CD8-positive, alpha-beta memory T cell (primary cell): ENCODE measurements at places on chromosomes 7 and 10. TPM values are rescaled to one million over a fixed set of nuclear protein-coding genes. Genes with fewer than 3 reads are reported as not detected.

Gene INHBA
- not detected for total RNA-seq

Gene NME8
- total RNA-seq: not detected

Gene HECW1
- total RNA-seq: not detected

Gene UCMA
- total RNA-seq: not detected

Gene HOXA9
- not detected for total RNA-seq

Gene C7orf33
- not detected for total RNA-seq

Gene STK31
- 0.07 TPM for total RNA-seq

Gene TSPAN33
- total RNA-seq: 23.6 TPM

Gene SCRN1
- total RNA-seq: 3.5 TPM

DNA sequence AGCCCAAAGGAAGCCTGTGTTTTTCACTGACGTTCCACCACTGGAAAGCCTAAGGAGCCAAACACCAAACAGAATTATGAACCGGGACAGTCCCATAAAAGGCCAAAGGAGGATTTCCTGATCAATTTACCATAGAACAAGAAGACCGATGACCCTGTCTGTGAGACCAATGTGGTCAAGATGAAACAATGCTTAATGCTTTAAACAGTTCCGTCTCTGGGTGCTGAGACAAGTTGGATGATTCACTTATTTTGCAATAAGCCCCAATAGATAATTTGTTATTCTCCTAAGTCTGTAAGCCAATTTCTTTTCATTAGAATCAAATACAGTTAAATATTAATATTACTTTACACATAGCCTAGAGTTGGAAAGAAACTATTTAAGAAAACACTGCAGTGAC lies 134.9 kb downstream of the MICU1 start:
- no peak overlapping the region for H3K4me3 ChIP-seq
- H3K27ac ChIP-seq: no peak overlapping the region
- no peak for DNase-seq
- no peaks in the 10 kb centered on the region for H3K4me1 ChIP-seq

- H3K27me3 ChIP-seq: no peaks in the 10 kb centered on the region
- no peaks in the 10 kb centered on the region for H3K4me1 ChIP-seq
- no peak for DNase-seq
- H3K27ac ChIP-seq: no peak overlapping the region
- H3K4me3 ChIP-seq: no peak overlapping the region
These were observed 101.5 kb upstream of the TAS2R16 start for GRCh38 chr7:123096976-123097375.

DNA sequence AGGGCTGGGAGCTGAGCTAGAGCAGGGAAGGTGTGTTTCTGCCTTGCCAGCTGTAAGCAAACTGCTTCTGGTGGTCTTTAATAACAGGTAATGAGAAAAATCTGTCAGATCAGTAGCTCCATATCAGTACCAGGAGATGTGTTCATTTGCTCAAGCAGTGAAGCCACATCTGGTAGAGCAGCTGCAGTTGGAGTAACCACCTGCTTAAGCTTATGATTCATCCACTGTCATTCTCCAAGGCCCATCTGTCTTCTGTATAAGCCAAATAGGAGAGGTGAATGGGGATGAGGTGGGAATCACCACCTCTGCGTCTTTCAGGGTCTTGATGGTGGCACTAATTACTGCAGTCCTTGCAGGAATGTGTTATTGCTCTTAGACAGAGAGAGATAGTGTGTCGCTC lies 18.4 kb upstream of the COBL start:
- no peak for DNase-seq
- H3K36me3 ChIP-seq: no peaks in the 10 kb centered on the region
- no peaks in the 10 kb centered on the region for H3K4me1 ChIP-seq

GRCh38 chr10:31128536-31128935 lies 96.9 kb upstream of the ZNF438 start:
- peaks cover 6% of the 10 kb centered on the region for H3K4me1 ChIP-seq
- no peak overlapping the region for H3K4me3 ChIP-seq
- no peaks in the 10 kb centered on the region for H3K36me3 ChIP-seq
- no peak for DNase-seq
- H3K27ac ChIP-seq: no peak overlapping the region

- no peak for DNase-seq
- H3K27me3 ChIP-seq: no peaks in the 10 kb centered on the region
- H3K36me3 ChIP-seq: no peaks in the 10 kb centered on the region
- no peaks in the 10 kb centered on the region for H3K4me1 ChIP-seq
- H3K4me3 ChIP-seq: no peak overlapping the region
These were observed 52.8 kb downstream of the ASB13 start for GRCh38 chr10:5613481-5614154.

DNA sequence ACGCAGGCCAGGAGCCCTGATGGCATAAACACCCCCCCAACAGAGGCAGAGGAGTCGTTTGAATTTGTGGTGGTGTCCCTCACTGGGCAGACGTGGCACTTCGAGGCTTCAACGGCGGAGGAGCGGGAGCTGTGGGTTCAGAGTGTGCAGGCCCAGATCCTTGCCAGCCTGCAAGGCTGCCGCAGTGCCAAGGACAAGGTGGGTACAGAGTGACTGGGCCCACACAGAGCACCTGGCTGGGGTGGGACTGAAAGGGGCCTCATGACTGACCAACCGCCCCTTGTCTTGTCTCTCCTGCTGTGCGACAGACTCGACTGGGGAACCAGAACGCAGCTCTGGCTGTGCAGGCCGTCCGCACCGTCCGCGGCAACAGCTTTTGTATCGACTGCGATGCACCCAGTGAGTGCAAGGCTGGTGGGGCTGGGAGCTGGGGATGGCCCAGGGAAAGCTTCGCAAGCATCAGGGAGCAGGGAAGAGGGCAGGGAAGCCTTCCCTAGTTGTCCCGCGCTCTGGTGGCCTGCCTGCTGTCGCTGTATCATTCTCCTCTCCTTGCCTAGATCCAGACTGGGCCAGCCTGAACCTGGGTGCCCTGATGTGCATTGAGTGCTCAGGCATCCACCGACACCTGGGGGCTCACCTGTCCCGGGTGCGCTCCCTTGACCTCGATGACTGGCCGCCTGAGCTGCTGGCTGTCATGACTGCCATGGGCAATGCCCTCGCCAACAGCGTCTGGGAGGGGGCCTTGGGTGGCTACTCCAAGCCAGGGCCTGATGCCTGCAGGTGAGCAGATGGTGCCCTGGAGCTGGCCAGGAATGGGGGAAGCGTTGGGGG lies 25.4 kb downstream of the GBX1 start:
- H3K36me3 ChIP-seq: no peaks in the 10 kb centered on the region
- H3K27ac ChIP-seq: no peak overlapping the region
- no peaks in the 10 kb centered on the region for H3K4me1 ChIP-seq
- no peak for DNase-seq
- no peak overlapping the region for H3K4me3 ChIP-seq

DNA sequence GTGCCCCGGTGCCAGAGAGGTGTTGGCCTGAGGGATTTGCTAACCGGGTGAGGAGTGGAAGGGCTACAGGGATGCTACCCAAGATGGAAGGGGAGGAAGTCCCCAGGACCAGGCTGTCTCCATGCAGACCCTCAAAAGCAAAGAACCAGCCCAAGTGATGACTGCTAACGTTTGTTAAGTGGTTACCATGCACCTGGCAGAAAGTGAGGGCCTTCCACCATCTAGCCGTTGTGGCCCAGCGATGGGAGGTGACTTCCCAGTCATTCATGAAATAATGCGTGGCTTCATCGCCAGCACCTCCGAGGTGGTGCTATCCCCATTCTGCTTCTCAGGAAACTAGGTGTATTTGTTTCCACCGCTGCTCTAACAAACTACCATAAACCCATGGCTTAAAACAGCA lies 86.8 kb upstream of the LANCL2 start:
- H3K27ac ChIP-seq: no peak overlapping the region
- H3K4me3 ChIP-seq: no peak overlapping the region
- no peaks in the 10 kb centered on the region for H3K27me3 ChIP-seq

- no peaks in the 10 kb centered on the region for H3K4me1 ChIP-seq
- H3K4me3 ChIP-seq: no peak overlapping the region
- DNase-seq: no peak
- no peaks in the 10 kb centered on the region for H3K36me3 ChIP-seq
- no peaks in the 10 kb centered on the region for H3K27me3 ChIP-seq
These were observed 128.9 kb downstream of the PLXDC2 start for GRCh38 chr10:19944911-19945663.

DNA sequence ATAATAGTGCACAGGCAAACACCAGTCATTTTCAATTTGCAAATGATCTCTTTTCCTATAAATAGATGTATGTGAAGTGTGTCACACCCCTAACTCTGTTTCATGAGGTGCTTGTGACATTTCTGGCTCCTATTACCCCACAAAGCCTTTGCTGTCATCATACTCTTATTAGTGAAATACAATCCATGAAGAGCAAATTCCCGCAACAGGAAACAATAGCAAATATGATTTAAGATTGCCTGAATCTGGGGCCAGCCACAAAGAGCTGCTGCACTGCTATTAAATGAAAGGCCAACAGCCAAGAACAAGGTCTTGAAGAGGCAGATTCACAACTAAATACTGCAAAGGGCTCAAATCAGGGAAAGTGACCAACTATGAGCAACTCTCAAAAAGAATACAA lies 96.3 kb upstream of the CAV2 start:
- peaks cover 3% of the 10 kb centered on the region for H3K27me3 ChIP-seq
- H3K4me1 ChIP-seq: no peaks in the 10 kb centered on the region
- no peak overlapping the region for H3K27ac ChIP-seq
- no peaks in the 10 kb centered on the region for H3K36me3 ChIP-seq

GRCh38 chr7:134966691-134967090 lies 19.6 kb upstream of the AGBL3 start:
- H3K27me3 ChIP-seq: no peaks in the 10 kb centered on the region
- H3K36me3 ChIP-seq: no peaks in the 10 kb centered on the region
- no peak overlapping the region for H3K27ac ChIP-seq
- H3K4me3 ChIP-seq: no peak overlapping the region
- DNase-seq: no peak

- no peaks in the 10 kb centered on the region for H3K4me1 ChIP-seq
These were observed 7.2 kb downstream of the C10orf90 start for GRCh38 chr10:126663328-126663727.

DNA sequence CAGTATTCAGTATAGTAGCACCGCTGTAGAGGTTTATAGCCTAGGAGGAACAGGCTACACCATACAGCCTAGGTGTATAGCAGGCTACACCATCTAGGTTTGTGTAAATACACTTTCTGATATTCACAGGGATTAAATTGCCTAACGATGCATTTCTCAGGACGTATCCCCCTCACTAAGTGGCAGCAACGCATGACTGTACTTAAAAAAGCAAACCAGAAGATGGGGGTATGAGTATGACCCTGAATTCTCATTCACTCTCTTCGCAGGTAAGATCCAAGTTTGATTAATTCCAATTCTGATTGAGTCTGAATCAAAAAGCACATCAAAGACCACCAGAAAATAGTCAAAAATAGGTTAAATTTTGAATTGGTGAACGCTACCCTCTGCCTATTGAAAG lies 972 bp downstream of the ORC5 start:
- H3K4me3 ChIP-seq: peak overlapping the region; percentile 92
- no peaks in the 10 kb centered on the region for H3K27me3 ChIP-seq
- H3K27ac ChIP-seq: peak overlapping the region; percentile 87
- peaks cover 17% of the 10 kb centered on the region for H3K36me3 ChIP-seq
- no peak for DNase-seq

- peaks cover under 1% of the 10 kb centered on the region for H3K4me1 ChIP-seq
- no peak overlapping the region for H3K27ac ChIP-seq
- no peak for DNase-seq
- no peaks in the 10 kb centered on the region for H3K36me3 ChIP-seq
- H3K27me3 ChIP-seq: no peaks in the 10 kb centered on the region
- no peak overlapping the region for H3K4me3 ChIP-seq
These were observed 41.3 kb upstream of the UCN3 start for GRCh38 chr10:5323446-5323845.

DNA sequence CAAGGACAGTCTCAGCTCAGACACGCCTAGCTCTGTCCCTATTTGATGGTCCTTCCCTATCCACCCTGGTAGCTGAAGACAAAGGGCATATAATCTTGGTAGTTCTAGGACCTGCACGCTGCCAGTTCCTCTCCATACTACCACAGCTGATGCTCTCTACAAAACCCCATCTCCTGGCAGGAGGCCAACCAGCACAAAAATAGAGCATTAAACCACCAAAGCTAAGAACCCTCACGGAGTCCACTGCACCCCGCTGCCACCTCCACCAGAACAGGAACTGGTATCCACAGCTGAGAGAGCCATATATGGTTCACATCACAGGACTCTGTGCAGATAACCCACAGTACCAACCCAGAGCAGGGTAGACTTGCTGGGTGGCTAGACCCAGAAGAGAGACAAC lies 299.4 kb downstream of the LRRTM3 start:
- H3K27ac ChIP-seq: no peak overlapping the region
- no peaks in the 10 kb centered on the region for H3K4me1 ChIP-seq
- H3K27me3 ChIP-seq: no peaks in the 10 kb centered on the region
- no peak for DNase-seq

- DNase-seq: no peak
- no peaks in the 10 kb centered on the region for H3K27me3 ChIP-seq
- H3K27ac ChIP-seq: no peak overlapping the region
- H3K4me1 ChIP-seq: no peaks in the 10 kb centered on the region
- no peaks in the 10 kb centered on the region for H3K36me3 ChIP-seq
- no peak overlapping the region for H3K4me3 ChIP-seq
These were observed 393.8 kb downstream of the EXOC4 start for GRCh38 chr7:133646472-133647315.

DNA sequence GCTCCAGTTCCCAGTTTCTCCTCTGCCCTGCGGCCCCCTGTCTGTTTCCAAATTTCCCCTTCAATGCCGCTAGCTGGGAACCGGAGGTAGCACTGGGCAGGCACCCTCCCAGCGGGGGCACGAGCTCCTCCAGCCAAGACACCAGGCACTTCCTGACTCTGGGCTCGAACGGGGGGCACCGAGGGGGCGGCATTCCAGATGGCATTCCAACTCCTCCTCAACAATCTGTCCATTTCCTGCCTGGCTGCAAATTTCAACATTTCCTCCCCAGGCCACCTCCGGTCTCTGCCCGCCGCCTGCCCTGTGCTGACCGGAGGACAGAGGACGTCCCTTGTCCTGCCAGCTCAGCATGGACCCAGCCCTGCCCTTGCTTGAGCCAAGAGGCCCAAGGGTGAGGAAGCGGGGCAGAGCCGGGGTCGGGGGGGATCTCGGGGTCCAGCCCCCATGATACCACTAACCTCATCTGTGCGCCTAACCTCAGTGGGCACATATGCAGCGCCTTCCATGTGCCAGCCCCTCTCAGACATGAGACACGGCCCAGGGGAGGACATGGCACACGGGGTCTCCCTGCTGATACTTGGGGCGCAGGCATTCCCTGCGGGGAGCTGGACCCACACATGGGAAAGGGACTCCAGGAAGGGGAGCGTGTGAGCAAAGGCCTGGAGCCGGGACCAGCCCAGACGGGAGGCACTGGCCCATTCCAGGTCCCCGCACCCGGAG lies 58.0 kb downstream of the PDGFA start:
- no peak overlapping the region for H3K27ac ChIP-seq
- H3K4me3 ChIP-seq: no peak overlapping the region
- no peaks in the 10 kb centered on the region for H3K4me1 ChIP-seq
- no peaks in the 10 kb centered on the region for H3K27me3 ChIP-seq

GRCh38 chr10:71044720-71045119 lies 156.4 kb upstream of the PCBD1 start:
- H3K27me3 ChIP-seq: no peaks in the 10 kb centered on the region
- H3K36me3 ChIP-seq: no peaks in the 10 kb centered on the region
- DNase-seq: no peak
- no peak overlapping the region for H3K4me3 ChIP-seq

- peak overlapping the region; percentile 93 for H3K4me3 ChIP-seq
- H3K27ac ChIP-seq: peak overlapping the region; percentile 77
- H3K27me3 ChIP-seq: no peaks in the 10 kb centered on the region
- peaks cover 25% of the 10 kb centered on the region for H3K4me1 ChIP-seq
These were observed 356 bp upstream of the NDUFB2 start for GRCh38 chr7:140696024-140696679.

- DNase-seq: peak; percentile 15
- no peak overlapping the region for H3K4me3 ChIP-seq
- no peaks in the 10 kb centered on the region for H3K36me3 ChIP-seq
- no peaks in the 10 kb centered on the region for H3K27me3 ChIP-seq
These were observed 23.3 kb upstream of the SMARCD3 start for GRCh38 chr7:151271699-151272355.
